Inflammatory macrophage treated with lipopolysaccharide for 1 hour (primary cell): ENCODE measurements at places on chromosomes 16 and 17.

DNA sequence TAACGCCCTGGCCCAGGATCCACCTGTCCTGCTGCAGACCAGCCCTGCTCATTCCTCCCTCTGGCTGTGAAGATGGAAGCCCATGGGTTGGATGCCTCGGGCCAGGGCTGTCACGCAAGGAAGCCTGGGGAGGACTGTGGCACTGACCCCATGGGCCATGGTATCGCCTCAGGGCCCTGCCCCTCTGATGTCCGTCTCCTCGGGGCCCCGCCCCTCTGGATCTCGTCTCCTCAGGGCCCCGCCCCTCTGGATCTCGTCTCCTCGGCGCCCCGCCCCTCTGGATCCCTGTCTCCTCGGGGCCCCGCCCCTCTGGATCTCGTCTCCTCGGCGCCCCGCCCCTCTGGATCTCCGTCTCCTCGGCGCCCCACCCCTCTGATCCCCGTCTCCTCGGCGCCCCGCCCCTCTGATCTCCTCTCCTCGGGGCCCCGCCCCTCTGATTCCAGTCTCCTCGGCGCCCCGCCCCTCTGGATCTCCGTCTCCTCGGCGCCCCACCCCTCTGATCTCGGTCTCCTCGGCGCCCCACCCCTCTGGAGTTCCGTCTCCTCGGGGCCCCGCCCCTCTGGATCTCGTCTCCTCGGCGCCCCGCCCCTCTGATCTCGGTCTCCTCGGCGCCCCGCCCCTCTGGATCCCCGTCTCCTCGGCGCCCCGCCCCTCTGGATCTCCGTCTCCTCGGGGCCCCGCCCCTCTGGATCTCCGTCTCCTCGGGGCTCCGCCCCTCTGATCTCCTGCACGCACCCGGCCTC lies 24.0 kb downstream of the METRNL start:
- DNase-seq = peak; percentile 46

GRCh38 chr16:56690420-56691122 lies 8.3 kb downstream of the MT1X start:
- DNase-seq = no peak

GRCh38 chr16:63789603-63790002 lies 1332.3 kb downstream of the CDH11 start:
- DNase-seq = no peak

- no peak for DNase-seq
Measured at GRCh38 chr16:19872935-19873334, 11.7 kb downstream of the GPRC5B start.

DNA sequence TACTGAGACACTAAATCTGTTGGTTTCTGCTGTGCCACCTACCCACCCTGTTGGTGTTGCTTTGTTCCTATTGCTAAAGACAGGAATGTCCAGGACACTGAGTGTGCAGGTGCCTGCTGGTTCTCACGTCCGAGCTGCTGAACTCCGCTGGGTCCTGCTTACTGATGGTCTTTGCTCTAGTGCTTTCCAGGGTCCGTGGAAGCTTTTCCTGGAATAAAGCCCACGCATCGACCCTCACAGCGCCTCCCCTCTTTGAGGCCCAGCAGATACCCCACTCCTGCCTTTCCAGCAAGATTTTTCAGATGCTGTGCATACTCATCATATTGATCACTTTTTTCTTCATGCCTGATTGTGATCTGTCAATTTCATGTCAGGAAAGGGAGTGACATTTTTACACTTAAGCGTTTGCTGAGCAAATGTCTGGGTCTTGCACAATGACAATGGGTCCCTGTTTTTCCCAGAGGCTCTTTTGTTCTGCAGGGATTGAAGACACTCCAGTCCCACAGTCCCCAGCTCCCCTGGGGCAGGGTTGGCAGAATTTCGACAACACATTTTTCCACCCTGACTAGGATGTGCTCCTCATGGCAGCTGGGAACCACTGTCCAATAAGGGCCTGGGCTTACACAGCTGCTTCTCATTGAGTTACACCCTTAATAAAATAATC lies 14.6 kb downstream of the STH start:
- DNase-seq = no peak

DNA sequence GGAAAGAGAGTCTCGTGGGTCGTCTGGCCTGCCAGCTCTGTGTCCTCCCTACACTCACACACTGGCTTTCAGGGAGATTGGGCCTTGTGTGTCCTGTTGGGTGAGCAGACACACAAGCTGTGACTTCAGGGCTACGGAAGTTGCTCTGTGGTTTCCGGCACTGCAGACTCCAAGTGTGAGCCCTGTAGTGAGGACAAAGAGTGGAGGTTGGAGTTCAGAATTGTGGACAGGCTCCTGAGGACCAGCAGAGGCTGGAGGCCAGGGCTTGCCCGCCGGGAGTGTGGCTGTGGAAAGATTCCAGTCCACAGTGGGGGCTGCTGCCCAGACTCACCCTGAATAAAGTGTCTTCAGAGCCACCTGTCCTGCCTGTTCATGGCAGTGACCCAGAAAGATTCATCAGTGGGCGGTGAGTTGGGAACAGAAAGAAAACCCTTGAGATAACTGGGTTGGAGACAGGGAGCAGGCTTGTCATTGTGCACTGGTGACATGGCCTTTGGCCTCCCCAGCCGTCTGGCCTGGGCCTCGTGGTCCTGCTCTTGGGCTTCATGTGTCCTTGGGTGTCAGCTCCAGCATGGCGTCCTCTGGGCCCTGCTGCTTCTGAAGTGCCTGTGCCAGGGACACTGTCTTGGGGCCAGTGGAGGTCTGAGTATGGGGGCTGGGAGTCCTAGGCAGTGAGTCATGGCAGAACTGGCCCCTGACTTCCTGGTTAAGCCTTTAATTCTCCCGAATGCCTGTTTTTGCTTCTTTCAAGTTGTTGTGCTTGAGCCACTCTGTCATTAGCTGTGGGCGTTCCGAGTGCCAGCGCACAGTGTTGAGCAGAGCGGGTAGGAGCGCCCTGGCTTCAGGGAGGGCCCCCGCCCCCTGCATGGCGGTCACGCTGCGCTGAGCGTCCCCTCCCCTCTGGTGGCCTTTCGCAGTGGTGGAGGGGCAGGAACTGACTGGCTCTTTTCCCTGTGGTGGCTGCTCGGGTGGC lies 19.9 kb upstream of the ZNF750 start:
- peak; percentile 76 for DNase-seq

DNA sequence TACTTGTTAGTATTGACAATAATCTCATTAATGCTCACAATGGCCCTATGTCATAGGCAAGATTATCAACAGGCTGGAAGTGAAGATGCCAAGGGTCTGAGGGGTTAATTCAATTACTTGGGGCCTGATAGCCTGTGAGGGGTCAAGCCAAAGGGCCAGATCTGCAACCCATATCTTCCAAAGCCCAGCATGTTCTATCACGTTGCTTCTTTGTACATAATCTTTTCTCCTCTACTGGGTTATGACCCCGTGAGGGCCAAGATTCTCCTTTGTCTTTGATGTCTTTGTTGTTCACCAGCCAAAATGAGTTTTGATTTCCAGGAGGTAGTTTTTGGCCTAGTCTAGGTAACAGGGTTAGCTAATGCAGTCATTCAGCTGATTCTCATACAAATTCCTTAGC lies 347.2 kb downstream of the UTP18 start:
- DNase-seq = no peak

GRCh38 chr17:48570325-48571023 lies 7.7 kb downstream of the HOXB4 start:
- DNase-seq = no peak

DNA sequence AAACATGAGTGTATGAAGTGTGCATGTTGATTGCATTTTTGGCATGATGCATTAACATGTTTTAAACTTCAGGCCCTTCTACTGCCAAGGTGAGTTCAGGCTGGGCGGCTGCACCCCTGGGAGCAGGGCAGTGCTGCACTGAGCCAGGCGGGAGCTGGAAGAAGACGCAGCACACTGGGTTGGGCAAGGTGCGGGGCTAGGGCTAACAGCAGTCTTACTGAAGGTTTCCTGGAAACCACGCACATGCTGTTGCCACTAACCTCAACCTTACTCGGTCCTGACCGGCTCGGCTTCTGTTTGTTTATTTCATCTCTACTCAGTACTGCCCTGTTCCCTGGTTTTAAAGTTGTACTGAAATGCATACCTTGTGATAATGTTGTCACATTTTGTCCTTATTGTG lies 61.0 kb downstream of the MAP2K4 start:
- no peak for DNase-seq

DNA sequence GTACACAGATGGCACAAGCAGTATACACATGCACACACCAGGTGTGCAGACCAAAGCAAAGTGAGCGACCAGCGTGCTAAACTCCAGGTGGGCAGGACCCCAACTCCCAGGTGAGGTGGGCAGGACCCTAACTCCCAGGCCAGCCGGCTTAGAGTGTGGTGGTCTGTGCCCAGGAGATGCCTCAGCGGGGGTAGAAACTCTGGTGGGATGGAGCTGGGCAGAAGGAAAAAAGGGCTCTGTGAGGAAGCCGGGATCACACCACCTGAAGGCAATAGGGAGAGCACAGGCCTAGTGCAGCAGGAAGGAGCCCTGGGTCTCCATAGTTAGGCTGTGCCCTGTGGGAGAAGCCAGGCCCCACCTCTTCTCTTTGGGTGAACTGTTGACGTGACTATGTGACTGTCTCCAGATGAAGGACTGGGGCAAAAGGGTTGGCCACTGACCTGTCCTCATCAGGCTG lies 1.6 kb upstream of the FOXJ1 start:
- no peak for DNase-seq

DNA sequence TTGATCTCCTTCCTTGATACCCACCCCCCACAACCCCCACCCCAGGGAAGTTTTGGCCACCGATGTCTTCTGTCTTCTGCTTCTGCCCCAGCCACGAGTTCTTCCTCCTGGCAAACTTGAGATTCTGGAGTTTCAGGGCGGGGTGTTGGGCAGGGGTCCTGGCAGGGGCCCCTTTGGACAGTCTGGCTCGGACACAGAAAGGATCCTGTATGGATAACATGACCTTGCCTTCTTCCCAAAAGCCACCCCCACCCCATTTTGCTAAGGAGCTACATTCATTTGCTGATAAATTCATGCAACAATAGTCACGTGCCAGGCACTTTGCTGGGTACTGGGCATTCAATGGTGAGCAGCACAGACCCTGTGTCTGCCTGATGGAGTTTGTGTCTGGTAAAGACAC lies 5.9 kb upstream of the COL1A1 start:
- DNase-seq = no peak

- DNase-seq = peak; percentile 69
Measured at GRCh38 chr16:68473358-68474070, 25.2 kb upstream of the SMPD3 start.

- peak; percentile 78 for DNase-seq
Measured at GRCh38 chr16:15949210-15950160, at the start of gene ABCC1. Gene ABCC1, plus strand, starts transcription at chr16:15949616. Its CDS starts 136 bp downstream, at chr16:15949752.

- no peak for DNase-seq
Measured at GRCh38 chr17:2210726-2211125, 92.9 kb downstream of the SMG6 start.

DNA sequence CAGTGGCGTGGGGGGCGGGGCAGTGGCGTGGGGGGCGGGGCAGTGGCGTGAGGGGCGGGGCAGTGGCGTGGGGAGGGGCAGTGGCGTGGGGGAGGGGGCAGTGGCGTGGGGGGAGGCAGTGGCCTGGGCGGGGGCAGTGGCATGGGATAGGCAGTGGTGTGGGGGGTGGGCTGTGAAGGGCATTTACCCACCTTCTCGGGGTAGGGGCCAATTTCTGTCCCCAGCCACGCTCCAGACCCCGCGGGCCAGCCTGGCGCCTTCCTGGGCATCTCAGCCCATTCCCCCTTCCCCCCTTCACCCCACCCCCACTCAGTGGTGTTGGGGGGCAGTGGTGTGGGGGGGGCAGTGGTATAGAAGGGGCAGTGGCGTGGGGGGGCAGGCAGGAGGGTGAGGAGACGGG lies 92.7 kb downstream of the LITAF start:
- DNase-seq = no peak

DNA sequence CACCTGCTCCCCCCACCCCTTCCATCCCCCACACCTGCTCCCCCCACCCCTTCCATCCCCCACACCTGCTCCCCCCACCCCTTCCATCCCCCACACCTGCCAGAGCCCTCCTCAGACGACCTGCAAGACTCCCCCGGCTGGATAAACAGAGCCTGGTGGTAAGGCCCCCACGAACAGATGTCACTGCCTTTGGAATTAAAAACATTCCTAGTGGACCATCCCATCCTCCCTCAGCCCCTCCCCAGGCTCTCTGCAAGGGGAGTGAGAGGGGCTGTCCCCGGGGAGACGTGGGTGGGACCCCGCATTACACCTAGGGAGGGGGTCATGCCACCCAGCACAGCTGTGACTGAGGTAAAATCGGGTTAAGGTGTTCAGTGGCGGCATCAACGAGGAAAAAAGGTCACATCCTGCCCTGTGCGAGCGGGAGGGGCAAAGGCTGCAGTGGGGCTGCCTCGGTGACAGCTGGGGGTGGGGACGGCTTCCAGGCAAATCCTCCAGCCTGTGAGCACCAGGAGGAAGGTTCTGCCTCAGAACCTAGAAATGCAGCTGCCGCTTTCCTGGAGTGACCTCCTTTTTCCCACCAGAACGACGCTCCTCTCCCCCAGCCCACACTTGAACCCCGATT lies 38.7 kb downstream of the TIMM22 start:
- no peak for DNase-seq

DNA sequence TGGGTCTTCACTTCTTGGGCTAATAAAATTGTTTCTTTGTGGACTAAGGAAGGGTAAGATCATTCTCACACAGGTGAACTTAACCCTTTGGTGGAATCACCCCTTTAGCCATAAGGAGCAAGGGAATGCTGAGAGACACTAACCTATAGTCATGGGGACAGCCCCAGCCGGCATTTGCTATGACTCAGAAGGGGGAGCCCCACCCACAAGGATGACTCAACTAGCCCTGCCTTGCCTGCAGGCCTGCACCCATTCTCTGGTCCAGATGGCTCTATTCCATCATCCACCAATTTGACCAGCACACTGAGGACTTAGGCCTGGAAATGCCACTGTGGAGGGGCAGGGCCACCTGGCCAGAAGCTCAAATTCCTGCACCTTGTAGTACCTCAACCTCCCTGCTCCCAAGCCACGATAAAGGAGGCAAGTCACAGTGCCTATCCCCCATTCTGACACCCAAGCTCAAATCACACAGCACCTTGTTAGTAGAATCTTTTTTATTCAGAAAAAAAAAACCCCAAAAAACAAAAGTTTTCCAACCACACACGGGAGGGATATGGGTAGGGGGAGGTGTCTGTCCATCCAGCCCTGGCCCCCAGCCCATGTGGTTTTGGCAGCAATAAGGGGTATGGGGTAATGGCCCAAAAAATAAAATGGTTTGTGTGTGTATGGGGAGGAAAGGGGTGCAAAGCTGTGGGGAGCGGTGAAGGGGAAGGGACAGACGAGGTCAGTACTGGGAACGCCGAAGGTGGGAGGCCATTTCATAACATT lies 3.0 kb downstream of the PFN1 start:
- DNase-seq = peak; percentile 89

GRCh38 chr17:69608141-69608540 lies 193.6 kb downstream of the MAP2K6 start:
- no peak for DNase-seq

GRCh38 chr16:15741207-15741871 lies 91.3 kb downstream of the NDE1 start:
- DNase-seq = no peak

DNA sequence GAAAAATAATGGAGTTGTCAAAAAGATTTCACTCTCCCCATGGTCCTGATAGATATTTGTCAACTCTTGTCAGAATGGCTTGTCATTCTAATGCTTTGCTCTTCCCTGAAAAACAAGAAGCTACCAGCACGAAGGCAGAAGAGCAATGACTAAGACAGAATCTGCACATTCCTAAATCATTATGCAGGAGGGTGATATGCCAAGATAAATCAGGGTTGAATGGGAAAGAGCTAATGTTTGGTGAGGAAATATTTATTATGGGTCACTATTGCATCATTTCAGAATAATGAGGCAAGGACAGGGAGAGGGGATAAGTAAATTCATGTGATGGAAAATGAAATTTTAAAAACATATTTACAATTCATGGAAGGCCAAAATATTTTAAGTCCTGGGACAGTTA lies 297.5 kb upstream of the XYLT1 start:
- no peak for DNase-seq
